Activated T-helper 1 cell treated with anti-CD3 and anti-CD28 coated beads, Interleukin-2, amount 50 U/mL, for 16 hours (primary cell): ENCODE measurements at places on chromosomes 2 and 18.

GRCh38 chr18:46166261-46166970 lies 62.2 kb downstream of the HAUS1 start:
- DNase-seq = no peak

- no peak for DNase-seq
Observed at GRCh38 chr2:3706892-3707291, 3.5 kb downstream of the DCDC2C start.

DNA sequence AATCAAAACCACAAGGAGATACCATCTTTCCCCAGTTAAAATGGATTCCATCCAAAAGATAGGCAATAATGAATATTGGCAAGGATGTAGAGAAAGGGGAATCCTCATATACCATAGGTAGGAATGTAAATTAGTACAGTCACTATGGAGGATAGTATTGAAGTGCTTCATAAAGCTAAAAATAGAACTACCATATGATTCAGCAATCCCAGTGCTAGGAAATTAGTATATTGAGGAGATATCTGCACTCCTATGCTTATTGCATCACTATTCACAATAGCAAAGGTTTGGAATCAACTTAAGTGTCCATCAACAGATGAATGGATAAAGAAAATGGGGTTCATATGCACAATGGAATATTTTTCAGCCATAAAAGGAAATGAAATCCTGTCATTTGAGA lies 251.2 kb downstream of the ZNF804A start:
- DNase-seq = no peak

- DNase-seq = no peak
Observed at GRCh38 chr2:31568585-31569201, 12.0 kb downstream of the SRD5A2 start.

- no peak for DNase-seq
Observed at GRCh38 chr18:38243291-38243690, 677.7 kb upstream of the CELF4 start.

DNA sequence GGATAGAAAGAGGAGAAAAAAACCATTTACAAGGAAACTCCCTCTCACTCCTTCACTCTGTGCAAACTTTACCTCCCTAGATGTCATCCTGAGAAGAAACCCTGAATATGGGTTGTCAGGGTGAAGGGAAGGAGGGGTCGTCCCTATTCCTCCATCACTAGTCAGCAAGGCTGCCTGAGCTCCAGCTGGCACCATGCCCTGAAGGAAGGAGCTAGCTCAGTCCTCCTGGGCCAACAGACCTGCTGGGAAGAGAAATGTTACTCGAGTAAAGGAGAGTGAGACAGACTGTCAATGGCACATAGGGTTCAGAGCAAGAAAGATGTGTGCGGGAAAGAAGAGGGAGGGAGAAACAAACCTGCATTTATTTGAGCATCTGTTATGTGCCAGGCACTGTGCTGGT lies 18.3 kb upstream of the EPAS1 start:
- DNase-seq = no peak

- DNase-seq = no peak
Observed at GRCh38 chr2:164511738-164512137, 109.5 kb downstream of the GRB14 start.

DNA sequence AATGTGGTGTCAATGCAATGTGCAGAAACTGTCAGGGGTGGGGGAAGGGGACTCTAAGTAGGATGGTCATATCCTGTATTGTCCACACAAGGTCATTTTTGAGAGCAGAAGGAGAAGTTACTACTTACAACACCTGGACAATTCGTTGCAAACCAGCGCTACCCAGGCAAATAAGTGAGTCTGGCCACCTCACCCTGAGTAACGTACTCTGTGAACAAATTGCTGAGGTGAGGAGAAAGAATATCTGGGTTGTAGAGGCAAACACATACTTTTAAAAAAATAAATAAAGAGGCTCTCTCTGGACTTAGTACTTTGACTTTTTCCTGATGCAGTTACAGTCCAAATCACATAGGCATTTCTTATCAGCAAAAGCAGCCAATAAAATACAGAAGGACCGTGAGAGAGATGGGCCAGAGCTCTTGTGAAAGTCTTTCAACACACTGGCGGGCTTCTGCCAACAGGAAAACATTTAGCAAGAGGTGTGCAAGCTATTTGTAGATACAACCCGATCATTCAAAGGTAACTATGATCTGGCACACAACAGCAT lies 268.2 kb upstream of the ID2 start:
- DNase-seq = no peak

GRCh38 chr18:78935406-78935805 lies 44.2 kb upstream of the SALL3 start:
- no peak for DNase-seq

DNA sequence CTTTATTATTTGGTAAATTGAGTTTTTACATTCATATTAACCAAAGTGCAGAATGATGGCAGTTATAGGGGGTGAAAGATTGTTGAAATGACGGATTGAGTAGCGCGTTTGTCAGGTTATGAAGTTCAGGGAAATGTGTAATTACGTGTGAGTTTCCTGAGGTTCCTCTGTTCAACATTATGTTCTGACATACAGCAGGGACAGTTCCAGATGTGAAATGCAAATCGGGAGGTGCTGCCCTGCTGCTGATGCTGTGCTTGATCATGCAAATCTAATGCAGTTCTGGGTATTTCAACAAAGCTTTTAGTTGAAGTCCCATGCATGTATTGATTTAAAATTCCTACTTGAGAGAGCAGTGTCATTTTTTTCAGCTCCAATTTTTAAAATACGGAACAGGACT lies 57.9 kb downstream of the CDH7 start:
- DNase-seq = no peak
